ENCODE measurements at places on chromosomes 6 and 20.

GRCh38 chr6:54107470-54108090 is 3.7 kb upstream of the MLIP start:
- DNase-seq: no peak

GRCh38 chr6:30730601-30731435 is 10.7 kb downstream of the TUBB start:
- DNase-seq: peak; percentile 81

DNA sequence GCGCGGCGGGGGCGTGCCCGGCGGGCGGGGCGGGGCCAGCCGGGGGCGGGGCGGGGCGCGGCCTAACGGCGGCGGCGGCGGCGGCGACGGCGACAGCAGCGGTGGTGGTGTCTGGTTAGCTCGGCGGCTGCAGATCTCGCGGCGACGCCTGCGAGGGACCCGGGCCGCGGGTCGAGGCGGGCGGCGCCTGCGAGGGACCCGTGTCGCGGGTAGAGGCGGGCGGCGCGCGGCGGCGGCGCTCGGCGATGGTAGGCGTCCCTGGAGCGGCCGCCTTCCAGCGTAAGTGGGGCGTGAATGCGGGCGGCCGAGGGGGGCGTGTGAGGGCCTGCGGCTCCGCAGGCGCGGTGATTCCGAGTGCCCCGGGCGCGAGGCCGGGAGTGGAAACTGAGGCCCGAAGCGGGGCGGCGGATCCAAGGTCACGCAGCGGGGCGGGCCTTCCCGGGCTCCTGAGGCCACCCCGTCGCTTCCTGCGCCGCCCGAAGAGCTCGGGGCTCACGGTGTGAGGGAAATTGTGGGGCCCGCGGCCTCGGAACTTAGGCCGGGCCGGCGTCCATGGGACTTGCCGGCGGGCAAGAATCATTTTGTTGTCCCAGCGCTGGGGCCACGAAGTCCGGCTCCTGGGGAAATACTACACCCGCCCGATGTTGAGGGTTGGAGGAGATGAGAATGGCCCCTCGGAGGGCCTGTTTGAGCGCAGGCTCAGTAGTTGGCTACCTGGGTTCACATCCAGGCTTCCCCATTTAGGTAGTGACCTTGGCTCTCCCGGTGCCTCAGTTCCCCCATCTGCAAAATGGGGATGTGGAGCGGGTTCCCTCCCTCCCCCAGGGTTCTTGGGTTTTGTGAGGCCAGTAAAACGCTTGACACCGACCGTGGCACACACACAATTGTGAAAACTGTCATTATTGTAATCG is at the start of gene CBFA2T2:
Gene CBFA2T2 (plus strand): TSS at position 74 of the 911 bp plus-strand sequence. CDS start 172 bp downstream, at position 246.
- no peak for DNase-seq

DNA sequence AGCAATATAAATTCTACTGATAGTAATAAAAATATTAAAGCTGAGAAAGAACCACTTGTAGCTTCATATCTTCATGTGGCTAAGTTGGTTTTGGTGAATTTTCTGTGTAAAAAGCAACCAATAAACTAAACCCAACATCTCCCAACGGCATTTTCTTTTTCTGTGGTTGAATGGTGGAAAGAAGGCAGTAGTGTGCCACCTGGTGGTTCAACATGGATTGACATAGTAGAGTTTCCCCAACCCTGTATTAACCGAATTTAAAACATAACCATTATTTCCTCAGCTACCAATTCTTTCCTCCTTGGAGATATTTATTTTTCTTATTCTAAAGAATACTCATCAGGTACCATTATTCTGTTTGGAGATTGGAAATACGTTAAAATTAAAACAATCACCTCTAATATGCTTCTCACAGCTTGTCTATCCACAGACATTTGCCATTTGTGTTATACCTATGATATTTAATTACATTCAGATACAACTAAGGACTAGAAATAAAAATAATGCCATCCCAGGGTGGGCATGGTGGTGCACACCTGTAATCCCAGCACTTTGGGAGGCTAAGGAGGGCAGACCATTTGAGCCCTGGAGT is 117.1 kb upstream of the EEF1E1 start:
- DNase-seq: no peak

GRCh38 chr6:39302669-39303424 is 11.4 kb downstream of the KCNK17 start:
- peak; percentile 86 for DNase-seq

DNA sequence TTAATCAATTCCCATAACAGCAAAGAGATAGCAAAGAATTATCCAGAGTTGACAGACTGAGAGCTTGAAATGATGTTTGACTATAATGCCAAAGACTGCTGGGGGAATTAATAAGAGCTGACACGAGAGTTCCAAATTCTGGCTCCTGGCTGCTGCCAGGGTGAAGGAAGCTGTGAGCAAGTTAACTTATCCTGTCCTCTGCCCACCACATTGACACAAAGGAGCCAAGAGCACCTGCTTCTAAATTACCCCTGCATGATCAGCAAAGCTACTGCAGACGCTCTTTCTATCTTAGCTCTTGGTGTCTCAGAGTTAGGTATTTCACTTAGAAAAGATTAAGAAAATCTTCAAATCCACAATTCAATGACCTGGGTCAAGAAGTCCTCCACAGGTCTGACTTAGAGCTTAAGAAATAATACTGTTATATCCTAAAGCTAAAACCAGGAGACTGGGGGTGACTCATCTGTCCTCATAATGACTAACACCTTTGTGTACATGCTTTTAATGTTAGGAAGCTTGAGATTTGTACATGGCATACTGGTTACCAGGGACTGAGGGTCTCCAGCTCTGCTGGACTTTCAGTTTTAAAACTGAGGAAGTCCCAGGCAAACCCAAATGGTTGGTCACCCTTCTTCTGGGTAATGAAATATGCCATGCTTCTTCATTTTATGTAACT is 13.2 kb upstream of the FRK start:
- DNase-seq: no peak

- no peak for DNase-seq
Measured at GRCh38 chr6:1348675-1349074, 36.8 kb downstream of the FOXQ1 start.

GRCh38 chr6:73832313-73832712 is 136.3 kb downstream of the CD109 start:
- DNase-seq: no peak
